Stimulated activated CD4-positive, alpha-beta T cell treated with anti-CD3 and anti-CD28 coated beads, Interleukin-4, amount 100 ng/mL, for 24 hours (primary cell): ENCODE measurements at places on chromosomes 4 and X.

- DNase-seq = no peak
Measured at GRCh38 chr4:7193030-7193958, 956 bp downstream of the SORCS2 start.

- no peak for DNase-seq
Measured at GRCh38 chr4:56870946-56871345, 36.8 kb upstream of the REST start.

- no peak for DNase-seq
Measured at GRCh38 chrX:45760187-45760742, 559.6 kb upstream of the DIPK2B start.

- DNase-seq = no peak
Measured at GRCh38 chr4:65265526-65265925, 404.8 kb downstream of the EPHA5 start.

GRCh38 chr4:150207871-150208270, 129.6 kb downstream of the DCLK2 start:
- no peak for DNase-seq

GRCh38 chr4:113446019-113446418, 315.5 kb downstream of the CAMK2D start:
- DNase-seq = peak; percentile 54

DNA sequence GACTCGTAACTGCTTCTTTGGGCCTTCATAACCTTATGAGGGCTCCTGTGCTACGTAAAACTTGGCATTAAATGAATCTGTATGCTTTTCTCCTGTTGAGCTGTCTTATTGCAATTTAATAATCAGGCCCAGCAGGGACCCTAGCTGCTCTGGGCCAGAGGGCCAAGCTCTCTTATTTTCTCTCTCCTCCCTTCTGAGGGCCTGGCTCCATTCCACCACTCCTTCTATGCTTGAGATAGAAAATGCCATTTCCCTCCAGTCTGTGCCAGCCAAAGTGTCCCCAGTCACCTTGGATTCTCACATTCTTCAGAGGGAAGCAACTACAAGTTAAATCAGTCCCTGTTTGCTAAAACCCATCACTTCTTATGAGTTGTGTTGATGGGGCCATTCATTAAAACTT, 90.1 kb downstream of the CLCN4 start:
- DNase-seq = no peak

DNA sequence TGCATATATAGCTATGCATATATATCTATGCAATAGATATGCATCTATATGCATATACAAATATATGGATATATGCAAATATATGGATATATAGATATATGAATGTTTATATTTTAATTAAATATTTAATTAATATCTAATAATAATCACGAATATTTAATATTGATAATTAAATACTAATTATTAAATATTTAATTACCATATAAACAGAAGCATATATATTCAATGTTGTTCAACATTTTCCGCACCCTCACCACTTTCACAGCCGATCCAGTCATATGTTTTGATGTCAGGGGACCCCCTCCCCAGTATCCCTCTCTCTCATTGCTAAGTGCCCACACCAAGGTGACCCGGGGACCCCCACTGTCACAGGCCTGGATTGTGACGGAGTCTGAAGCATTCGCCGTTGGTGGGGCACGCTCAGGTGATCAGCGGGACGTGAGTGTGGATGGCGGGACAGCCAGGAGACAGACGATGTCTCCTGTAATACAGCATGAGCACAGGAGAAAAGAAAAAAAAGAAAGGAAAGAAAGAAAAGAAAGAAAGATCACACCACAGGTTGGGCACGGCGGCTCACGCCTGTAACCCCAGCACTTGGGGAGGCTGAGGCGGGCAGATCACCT, 199.7 kb downstream of the CRLF2 start:
- DNase-seq = no peak

GRCh38 chrX:43590150-43590549, 65.9 kb upstream of the MAOA start:
- DNase-seq = no peak

- no peak for DNase-seq
Measured at GRCh38 chr4:86185659-86186058, 174.2 kb downstream of the MAPK10 start.

- DNase-seq = no peak
Measured at GRCh38 chr4:128512767-128513322, 225.2 kb upstream of the PGRMC2 start.

- no peak for DNase-seq
Measured at GRCh38 chr4:33998291-33998690, 2246.0 kb downstream of the ARAP2 start.

GRCh38 chr4:48979914-48980579, 6.0 kb upstream of the CWH43 start:
- no peak for DNase-seq

- DNase-seq = no peak
Measured at GRCh38 chr4:114754616-114755015, 156.0 kb downstream of the UGT8 start.

DNA sequence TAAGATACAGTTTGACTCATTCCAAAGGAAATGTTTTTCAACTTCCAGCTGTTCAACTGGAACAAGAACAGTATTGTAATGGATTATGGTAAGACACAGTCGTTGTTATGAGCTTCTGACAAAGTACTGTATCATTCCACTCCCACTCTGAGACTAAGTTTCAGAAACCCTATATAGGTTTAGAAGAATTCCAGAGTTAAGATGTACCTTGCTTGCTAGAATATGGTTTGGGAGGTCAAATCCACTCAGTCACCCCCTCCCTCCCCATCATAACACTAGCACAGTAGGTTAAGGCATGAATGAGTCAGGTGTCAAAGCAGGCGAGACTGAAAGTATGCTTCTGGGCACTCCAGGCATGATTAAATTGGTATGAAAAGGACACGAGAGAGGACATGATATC, 339.7 kb downstream of the DMD start:
- DNase-seq = no peak

- DNase-seq = no peak
Measured at GRCh38 chr4:160818571-160818970, 1345.2 kb downstream of the FSTL5 start.

DNA sequence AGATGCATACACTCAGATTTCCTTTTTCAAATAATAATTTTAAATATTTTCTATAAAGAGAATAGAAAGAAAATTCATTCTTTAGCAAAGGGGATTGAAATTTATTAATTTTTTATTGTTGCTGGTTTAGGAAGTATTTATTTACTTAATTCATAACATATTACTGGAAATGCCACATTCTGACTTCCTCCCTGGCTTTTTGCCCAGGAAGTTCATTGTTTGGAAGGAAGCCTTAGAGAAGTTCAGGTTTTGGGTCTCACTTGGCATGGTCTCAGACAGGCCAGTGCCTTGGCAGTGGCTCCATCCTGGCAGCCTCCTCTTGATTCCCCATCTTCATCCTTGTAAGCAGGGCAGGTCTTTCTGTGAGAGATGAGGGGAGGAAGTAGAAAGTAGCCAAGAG, 50.5 kb downstream of the IL15 start:
- DNase-seq = no peak

DNA sequence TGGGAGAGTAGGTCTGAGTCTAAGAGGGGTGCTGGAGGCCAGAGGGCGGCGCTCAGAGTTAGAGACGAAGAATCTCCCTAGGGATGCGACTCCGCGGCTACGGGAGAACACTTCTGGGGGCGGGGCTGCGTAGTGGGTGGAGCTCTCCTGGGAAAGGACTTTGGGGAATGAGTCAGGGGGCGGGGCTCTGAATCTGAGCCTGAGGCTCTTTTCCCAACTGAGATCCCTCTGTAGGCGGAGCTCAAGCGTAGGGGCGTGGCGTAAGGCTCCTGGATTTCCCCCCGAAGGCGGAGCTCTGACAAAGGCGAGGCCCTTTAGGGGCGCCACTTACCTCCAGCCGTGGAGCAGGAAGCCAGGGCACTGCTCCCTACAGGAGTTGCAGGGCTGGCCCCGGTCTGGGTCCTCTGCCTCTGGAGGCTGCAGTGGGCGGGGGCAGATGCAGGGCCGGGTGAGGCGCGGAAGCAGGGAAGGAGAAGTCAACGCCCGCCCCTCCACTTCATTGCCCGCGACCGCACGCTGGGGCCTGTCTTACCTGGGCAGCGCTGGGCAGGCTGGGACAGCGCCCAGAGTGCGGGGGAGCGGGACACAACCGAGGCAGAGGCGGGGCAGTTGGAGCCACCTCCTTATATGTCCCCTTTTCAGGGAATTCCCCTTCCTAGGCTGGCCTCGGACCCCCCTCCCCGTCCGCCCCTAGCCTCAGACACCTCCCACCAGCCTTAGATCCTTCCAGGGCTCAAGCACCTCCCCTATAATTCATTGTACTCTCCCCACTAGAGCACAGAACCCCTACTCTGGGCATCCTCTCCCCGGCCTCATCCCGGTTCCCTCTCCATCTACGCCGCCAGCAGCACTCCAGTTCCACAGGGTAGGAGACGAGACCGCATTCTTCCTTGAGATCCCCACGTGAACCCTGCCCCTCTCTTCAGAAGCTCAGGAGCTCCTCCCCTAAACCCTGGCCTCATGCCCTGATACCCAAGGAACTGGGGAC, 1.6 kb downstream of the PRICKLE3 start:
- DNase-seq = peak; percentile 24

- no peak for DNase-seq
Measured at GRCh38 chr4:99625369-99625768, 32.3 kb downstream of the C4orf54 start.

- DNase-seq = no peak
Measured at GRCh38 chrX:67684136-67684535, 140.3 kb downstream of the AR start.
